ENCODE measurements at places on chromosomes 13 and 19.

DNA sequence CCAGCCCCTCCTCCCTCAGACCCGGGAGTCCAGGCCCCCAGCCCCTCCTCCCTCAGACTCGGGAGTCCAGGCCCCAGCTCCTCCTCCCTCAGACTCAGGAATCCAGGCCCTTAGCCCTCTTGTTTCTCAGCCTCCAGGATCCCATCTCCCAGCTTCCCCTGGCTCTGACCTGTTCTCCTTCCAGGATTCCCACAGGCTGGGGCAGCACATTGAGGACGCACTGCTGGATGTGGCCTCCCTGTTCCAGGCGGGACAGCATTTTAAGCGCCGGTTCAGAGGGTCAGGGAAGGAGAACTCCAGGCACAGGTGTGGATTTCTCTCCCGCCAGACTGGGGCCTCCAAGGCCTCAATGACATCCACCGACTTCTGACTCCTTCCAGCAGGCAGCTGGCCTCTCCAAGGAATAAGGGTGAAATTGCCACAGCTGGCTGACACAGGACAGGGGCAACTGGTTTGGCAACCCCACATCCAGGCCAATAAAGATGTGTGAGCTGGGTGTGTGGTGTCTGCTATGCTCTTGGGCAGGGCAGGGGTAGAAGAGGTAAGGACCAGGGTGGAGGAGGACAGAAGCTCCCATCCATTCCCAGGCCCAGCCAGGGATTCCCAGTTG, 22.4 kb downstream of the CPT1C start:
- DNase-seq = no peak

- DNase-seq = no peak
Observed at GRCh38 chr19:19004144-19004543, 29.2 kb downstream of the SUGP2 start.

DNA sequence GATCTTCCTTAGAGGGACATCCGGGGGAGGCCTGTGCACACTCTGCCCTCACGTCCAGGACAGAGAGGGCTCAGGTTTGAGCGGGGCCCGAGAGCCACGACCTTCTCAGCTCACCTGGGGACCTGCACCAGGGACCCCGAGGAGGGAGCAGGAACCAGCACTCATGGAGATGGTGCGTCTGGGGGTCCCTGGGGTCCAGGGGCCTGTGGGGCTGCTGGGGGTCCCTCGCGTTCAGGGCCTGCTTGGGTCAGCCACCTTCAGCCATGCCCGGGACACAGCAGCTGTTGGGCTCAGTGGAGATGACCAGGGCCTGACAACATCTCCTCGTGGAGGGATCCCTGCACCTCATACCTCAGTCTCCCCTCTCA, 47.1 kb downstream of the TMEM255B start:
- no peak for DNase-seq

DNA sequence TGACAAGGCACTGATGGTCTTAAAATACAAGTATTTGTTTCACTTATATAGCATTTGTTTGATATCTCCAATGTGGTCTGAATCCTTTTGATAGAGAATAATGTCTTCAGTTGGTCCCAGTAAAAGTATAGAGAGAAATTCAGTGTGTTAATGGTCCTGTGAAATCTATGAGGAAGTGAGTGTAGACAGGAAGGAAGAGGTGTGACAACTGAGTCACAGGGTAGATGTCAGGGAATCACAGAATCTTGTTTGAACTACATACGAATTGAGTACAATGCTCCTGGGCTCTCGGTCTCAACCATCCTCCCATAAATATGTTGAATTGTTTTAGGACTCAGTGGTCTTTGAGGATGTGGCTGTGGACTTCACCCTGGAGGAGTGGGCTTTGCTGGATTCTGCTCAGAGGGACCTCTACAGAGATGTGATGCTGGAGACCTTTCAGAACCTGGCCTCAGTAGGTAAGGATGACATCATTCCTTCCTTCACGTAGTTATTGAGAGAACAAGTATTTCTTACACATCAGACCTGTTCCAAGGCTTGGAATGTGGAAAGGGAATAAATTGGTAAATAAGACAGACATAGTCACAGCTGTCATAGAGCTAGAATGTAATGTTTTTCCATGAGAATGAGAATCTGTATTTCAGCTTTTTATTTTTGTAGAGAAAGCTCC, 9.1 kb downstream of the ZNF555 start:
- DNase-seq = no peak

GRCh38 chr13:20494656-20495055, 31.0 kb downstream of the CRYL1 start:
- DNase-seq = no peak

DNA sequence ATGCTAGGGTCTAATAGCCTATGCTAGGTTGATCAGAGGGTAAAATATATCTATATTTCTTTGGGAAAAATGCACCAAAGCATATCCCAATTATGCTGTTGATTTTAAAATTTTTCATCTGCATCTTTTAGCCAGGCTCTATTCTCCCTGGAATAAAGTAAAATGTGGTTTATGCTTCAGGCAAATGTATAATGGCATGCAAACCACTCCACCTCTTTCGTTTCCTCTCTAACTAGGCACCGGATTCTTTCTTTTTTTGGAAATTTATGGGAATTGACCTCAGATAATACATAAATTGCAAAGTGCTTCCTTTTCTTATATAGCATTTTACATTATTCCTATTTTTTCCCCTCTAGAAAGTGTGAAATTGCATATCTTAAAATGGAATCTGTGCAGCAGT, 386.5 kb downstream of the OLFM4 start:
- DNase-seq = no peak

DNA sequence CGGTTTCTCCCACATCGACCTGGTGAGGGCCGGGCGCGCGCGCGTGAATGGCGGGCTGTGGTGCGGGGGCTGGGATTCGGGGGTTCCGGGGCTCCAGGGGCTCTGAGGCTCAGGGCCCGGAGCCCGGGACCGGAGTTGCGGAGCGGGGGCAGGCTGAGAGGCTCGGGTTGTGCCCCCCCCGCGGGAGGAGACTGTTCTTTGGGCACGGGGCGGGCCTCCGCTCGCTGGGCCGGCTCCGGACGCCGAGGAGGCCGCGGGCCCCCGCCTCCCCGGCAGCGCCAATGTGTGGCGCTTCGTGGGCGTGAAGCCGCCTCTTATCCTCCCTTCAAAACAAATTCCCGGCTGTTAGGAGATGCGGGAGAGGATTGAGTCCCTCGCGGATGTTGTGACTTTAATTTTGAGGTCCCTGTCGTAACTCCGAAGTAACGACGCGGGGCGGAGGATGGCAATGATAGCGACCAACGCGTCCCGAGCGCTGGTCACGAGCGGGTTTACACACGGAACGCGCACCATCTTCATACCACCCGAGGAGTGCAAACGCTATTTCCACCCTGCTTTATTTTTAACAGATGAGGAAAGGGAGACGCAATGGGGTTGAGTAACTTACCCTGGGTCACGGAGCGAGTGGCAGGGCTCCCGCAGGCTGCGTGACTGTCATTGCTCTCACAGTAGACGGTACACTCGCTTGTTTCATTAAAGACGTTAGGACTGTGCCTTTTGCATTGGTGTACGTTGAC, 536 bp downstream of the UBA2 start:
- peak; percentile 4 for DNase-seq

DNA sequence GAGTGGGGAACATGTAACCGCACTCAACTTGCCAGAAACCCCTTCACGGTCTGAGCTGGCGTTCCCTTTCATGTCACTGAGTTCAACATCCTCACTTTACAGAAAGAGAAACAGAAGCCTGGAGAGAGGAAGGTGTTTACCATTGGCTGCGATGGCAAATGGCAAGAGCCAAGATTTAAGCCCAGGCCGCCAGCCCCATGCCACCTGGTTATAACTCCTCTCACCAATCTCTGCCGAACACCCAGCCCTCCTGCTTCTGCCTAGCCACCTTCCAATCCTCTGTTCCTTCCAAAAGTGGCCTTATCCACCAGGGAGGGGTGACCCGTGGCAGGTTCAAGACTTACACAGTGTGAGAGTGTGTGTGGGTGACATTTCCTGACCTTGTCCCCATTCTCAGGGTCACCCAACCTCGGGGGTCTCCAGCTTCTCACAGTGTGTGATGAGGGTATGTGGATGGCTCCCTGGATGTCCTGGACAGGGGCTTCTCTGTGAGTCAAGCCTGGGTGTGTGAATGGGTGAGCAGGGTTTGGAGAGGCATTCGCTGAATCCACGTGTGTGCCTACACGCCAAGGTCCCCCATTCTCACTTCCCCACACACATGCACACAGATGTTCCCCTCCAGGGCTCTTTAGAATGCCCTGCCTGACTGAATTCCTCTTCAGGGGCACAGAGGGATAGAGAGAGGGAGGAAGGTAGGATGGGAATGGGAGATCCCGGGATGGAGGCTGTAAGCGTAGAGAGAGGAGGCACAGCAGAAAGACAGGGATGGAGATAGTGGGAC, 1.2 kb downstream of the CADM4 start:
- no peak for DNase-seq

DNA sequence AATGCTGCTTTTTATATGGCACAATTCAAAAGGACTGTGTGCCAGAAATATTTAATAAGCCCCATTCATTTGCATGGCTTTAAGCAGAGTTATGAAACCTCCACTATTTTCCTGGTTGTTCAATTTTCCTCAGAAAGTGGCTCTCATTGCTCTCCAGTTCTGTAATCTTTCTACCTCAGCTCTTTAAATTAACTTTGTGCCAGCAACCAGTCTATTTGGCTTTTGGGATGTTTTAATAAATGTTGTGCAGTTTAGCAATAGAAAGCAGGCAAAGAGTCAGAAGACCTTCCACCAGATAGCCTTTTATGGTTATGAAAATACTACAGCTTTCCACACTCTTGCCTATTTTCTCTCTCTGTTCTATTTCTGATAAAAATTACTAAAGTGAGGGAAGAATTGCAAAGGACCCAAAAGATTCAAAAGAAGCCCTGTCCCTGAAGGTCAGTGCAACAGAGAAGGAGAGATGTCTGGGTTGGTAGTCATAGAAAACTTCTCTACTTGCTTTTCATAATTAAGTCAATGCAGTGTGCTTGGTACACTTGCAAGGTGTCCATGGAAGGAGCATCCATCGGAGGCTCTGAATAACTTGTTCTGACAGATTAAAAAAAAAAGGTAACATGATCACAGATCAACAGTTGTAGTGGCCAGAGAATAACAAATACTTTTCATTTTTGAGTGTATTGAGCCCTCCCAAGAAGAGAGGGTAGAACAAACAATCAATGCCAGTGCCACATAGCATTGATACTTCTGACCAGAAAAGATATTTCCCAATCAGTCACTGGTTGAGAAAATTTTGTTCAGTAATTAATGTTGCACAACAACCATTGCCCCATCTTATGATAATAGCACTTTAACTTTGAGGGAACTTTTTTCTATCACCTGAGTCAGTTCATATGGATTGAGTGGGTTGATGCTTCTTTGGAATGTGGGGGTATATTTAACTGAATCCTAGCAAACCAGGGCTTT, 48.4 kb upstream of the SPRY2 start:
- no peak for DNase-seq

DNA sequence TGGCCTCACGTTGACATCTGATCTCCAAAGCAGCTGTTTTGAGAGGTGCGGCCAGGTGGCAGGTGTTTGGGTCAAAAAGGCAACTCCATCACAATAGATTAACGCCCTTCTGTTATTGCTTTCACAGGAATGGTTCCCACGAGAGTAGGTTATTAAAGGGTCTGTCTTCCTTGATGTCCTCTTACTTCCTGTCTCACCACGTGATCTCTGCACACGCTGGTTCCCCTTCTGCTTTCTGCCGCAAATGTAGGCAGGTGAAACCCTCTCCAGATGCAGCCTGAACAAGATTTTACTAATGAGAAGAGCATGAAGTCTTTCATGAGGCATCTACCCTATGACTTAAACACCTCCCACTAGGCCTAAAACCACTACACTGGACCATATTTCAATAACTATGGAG, 22.8 kb upstream of the ZNF564 start:
- DNase-seq = no peak

DNA sequence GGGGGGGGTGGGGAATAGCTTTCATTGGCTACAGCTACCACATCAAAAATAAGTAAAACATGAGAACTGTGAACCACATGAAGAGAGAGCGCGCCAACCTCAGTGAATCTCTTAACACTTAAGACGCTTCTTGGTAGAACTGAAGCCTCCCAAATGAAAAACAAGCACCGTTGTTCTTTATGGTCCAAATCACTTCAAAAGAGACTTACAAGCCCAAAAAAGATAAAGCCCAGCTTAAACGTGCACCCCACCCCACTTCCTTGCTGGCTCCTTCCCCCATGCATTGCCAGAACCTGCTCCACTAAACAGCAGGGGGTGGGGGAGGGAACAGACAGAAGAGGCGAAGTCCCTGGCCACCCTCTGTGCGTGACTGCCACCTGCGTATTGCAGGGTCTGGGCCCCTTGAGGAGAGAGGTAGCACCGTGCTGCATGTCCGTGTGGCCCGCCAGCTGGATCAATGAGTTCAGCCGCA, 479.1 kb downstream of the FOXO1 start:
- DNase-seq = no peak

DNA sequence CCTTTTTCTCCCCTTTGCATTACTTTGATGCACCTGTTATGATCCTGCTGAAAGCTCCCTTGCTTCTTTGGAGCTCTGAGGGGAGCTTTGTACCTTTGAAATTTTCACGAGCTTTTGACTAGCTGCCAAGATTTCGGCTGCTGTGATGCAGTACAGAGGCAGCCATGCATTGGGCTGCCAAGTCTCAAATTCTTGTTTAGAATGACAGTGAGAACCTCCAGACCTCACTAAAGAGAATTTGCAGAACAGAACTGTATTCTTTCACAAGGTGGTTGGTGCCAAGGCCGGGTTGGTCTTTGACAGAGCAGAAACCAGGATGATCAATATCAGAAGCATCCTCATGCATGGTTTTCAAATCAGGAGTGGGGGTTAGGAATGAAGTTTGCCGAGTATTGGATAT, 414.8 kb downstream of the GPC5 start:
- DNase-seq = no peak

DNA sequence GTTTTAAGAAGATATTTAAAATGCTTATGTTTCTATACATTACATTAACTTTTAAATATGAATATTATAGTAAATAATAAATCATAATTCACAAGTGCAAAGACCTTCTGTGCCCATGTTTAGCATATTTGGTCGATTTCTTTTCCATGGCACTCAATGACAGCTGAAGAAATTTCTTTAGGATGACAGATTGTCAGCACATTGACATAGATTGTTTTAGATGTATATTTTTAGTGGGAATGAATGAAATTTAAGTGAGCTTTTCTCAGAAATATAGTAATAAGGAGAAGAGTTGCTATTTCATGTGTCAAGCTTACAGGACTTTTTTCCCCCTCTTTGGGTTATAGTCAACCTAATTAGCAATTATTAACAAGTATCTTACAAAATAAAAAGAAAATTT, 256.5 kb downstream of the SHISA2 start:
- no peak for DNase-seq

DNA sequence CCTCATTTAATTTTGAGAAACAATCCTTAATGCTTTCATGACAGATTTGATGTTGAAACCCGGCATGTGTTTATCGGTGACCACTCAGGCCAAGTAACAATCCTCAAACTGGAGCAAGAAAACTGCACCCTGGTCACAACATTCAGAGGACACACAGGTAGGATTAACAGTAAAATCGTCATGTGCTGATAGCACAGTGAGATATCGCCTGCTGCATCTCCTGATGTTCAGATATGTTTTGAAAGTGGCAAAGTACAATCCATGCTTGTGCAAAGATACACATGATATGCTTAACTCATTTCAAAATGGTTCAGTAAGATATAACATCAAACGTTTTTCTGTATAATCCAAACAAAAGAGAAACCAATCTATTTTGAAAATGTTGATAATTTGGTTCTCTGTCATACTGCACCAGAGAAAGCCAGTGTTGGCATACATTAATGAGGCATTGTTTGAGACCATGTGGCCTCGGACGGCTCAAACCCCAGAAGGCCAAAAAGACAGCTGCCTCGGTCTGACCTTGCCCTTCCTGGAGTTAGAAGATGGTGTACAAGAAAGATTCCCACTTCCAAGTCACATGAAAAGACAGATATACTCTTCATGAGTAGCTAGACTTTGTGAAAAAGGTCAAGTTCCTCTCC, 76.2 kb downstream of the DHRS12 start:
- DNase-seq = no peak
